ENCODE measurements at places on chromosomes 1 and 21. TPM values are rescaled to one million over a fixed set of nuclear protein-coding genes. Genes with fewer than 3 reads are reported as not detected.

DNA sequence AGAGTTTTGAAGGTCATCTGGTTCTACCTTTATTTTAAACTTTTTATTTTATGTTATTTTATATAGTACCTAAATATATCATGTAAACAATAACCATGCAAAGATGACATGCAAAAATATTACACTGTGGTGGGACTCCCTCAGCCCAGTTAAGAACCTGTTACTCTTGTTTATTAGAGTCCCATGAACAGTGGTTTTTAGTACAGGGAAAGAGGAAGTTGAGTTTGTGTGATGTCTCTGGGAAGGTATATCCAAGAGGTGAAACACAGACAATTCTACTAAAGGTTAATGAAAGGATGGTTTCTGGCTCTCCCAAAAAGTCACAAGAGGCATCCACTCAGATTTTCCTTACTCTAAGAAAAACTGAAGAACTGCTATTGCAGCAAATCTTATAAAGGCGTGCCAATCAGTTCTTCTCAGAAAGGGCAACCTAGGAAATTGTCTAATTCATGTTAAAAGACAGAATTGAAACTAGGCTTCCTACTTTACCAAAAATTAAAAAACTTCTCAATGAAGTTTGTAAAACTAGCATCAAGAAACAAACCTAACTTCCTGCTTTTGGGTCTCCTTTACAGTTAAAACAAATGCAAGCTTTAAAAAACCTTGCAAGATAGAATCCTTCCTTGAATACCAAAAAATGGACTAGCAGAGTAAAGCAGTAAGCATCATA lies 19.9 kb downstream of the GFI1 start:
- no peak for DNase-seq

DNA sequence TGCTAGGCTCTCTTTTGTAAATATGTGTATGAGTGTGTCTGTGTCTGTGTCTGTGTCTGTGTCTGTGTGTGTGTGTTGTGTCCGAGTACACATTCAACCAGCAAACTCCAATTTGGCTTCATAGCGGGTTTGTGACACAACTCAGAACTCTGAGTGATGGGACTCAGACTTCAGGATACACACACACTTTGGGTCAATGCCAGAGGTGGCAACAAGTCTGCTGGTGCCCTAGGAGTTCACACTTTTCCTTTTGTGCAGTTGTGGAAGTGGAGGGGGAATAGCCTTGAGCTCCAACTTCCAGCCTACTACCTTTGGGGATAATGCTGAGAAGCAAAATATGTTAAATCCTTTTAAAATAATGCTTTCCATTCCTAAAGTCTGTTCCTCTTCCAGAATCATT lies 16.6 kb upstream of the TBX15 start:
- no peak for DNase-seq

DNA sequence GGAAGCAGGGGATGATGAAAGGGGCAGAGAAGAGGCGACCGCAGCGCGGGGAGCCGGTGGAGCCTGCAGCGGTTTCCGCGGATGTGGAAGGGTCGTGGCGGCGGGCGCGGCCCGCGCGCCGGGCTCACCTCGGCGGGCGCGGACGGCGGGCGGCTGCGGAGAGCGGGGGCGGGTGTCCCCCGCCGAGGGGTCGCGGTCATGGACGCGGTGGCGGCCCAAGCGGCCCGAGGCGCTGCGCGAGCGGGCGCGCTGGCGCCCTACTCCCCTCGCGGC lies 572 bp downstream of the LPGAT1 start:
- DNase-seq: peak; percentile 70

DNA sequence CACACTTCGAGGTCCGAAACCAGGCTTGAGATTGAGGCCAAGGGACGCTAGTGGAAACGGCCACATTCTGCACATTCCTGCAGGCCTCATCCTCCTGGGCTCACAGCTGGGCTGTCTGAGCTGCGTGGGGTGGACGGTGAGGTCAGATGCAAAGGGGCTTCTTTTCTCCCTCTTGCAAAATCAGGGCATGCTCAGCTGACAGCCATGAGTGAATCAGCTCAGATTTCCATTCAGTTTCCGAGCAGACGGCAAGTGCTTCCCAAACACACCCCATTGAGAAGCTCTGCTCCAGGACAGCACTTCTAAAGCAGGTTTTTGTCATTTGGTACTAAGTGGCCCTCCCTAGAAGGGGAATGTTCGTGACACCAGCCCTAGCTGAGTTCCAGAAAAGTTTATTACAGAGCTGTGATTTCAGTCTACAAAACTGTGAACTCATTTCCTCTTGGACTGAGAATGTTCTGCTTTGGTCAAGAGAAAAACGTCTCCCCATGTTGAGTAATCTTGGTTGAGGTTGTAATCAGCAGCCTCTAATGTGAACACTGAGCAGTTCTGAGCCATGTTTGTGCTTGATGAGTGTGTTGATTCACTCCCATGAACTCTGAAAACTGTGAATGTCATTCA lies 10.0 kb downstream of the PDPN start:
- DNase-seq: peak; percentile 70

DNA sequence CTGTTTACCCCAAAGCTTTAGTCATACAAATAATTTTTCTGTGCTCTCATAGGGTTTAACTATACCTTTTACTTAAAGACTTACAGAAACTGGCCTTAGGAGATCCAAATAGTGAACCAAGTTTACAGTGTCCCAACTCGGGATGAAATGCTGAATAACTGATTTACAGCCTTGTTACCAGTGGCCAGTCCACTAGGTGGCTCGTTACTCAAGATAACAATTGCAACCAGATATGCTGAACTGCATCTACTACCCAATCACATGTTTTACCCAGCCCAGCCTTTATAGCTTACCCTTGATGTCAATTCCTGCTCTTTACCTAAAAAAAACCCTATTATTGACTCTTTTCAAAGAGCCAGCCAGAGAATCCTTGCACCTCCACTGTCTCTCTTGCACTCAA lies 1148.8 kb upstream of the ADGRL4 start:
- peak; percentile 1 for DNase-seq

Gene NCAM2
- total RNA-seq: 0.82 TPM

Gene CLCA4
- total RNA-seq: 0.13 TPM

DNA sequence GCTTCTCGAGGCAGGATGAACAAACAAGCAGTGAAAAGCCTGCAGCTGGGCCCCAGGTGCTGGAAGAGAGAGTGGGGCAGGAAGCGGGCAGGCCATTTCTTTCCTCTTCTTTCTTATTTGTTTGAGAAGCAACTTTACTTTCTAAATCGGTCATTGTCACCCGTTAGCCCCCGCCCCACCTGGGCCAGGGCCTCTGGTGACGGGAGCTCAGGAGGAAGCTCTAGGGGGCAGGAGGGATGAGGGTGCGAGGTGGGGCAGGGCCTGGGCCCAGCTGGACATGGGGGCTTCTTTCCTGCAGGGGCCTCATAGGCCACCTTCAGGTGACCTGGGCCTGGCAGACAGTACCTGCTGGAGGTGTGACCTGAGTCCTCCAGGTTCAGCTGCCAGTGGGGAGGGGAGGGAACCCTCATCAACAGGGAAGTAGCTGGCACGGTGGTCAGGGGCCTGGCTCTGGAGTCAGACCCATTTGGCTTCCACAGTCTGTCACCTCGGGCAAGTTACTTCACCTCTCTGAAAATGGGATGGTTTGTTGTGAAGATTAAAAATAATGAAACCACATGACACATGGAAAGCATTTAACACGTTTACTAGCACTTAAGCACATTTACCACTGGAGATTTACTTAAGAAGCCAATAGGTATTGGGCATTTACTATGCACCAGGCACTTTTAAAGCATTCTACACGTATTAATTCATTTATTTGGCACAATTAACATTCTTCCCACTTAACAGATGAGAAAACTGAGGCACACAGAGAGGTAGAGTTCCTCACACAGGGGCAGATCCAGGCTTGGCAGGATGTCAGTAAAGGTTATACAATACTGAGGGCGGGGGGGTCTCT lies 54.1 kb upstream of the ID3 start:
- no peak for DNase-seq

DNA sequence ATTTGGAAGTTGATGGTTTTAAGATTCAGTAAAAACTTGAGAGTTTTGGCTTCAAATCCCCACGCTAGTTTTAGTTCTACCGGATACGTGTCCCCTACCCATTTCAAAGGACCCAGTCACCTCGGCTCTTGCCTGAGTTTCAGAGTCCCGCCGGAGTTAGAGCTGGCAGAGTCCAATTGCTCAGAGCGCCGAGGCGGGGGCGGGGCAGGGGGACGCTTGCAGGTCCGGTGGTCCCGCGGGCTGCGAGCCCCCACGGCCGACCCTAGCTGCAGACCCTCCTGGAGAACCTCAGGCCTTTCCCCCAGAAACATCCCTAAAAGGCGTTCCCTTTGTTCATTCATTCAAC lies 765 bp upstream of the VPS45 start:
- DNase-seq: no peak

GRCh38 chr1:5151511-5151910 lies 497.1 kb downstream of the AJAP1 start:
- no peak for DNase-seq

Gene PKP1
- total RNA-seq: 0.63 TPM

- DNase-seq: no peak
Measured at GRCh38 chr1:171472183-171472647, 13.1 kb upstream of the PRRC2C start.

GRCh38 chr1:63798284-63798683 lies 24.5 kb downstream of the ROR1 start:
- DNase-seq: no peak

DNA sequence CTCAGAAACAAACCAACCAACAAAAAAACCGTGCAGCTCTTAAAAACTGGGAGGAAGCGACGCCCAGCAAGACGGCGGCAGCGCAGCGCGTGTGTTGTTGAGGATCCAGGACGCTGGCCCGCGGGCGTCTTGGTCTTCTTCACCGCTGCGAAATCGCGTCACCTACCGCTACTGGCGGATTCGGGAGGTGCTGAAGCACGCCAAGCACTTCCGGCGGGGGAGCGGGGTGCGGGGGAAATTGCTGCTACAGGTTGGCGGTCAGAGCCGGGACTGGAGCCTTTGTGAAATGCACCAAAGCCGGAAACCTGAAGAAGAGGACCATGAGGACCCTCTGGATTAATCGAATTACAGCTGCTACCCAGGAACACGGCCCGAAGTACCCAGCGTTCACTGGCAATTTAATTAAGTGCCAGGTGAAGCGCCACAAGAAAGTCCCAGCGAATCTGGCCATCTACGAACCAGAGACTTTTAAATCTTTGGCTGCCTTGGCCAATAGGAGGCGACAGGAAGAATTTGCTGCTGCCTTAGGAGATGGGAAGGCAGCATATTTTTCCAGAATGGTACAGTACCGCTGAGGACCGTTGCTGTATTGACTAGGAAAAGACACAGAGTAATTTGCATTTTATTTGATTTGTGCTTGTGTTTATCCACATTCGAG lies 11.9 kb upstream of the RIPPLY3 start:
- DNase-seq: peak; percentile 77

DNA sequence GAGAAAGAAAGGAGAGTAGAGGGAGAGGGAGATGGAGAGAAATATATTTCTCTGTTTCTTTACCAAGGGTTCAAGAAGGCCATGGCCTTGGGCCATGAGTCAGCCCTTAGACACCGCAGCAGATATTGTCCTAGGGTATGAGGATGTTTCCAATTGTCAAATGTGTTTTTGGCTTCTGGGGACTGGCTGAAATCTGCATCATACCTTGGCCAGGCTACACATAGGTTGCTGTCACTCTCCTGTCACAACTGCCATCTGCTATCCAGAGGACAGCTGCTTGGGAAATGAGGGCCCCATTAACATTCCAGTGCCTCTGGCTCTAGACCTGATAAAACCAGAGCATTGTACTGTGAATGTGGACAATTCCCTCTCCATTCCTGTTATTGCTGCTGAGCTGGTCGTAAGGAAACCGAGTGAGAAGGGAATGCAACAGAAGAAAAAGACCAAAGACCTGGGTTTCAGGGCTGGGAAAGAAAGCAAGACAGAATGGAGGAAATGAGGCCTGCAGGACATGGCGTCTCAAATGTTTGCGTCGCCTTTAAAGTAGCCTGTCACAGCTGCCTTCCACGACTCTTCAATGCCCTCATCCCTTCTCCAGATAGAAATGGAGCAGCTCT lies 8.8 kb upstream of the PIGC start:
- no peak for DNase-seq

GRCh38 chr1:42004860-42005259 lies 86.1 kb upstream of the HIVEP3 start:
- no peak for DNase-seq

DNA sequence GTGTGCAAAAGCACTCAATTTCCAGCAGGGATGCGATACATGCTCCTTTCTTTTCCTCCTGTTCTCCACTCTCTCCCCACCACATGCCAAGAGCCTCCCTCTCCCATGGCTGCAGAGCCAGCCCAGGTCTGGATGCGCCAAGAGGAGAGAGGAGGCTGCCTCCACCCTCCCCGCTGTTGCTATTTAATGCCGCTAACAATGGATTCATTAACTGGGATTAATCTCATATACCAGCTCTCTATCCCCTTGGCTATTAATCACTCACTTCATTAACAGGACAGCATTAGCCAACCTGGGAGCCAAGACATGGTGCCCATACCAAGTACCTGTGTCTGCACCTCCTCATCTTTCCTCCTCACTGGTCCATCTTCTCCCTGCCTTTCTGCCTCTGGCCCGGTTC lies 49.1 kb upstream of the SCMH1 start:
- no peak for DNase-seq

GRCh38 chr1:47849591-47850261 lies 147.5 kb downstream of the TRABD2B start:
- DNase-seq: no peak

DNA sequence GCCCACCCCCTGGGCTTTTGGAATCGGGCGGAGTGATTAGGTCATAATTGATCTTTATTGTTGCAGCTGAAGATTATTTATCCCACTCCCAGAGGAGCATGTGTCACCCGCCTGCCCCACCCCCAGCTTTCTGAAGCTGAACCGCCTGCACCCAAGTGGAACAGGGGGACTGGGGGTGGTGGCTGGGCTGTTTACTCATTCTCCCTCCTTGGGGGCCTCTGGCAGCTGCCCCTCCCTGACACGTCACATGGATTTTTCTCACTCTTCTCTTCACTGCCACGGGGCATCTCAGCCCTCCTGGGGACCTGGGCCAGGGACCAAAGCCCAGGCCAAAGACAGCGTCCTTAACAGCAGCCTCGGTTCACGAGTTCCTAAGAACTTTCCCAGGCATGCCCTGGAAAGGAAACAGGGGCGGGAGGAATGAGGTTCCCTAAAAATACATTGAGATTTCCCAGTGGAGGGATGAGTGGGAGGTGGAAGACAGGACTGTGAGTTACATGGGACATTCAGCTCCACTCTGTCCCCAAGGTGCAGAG lies 31.6 kb upstream of the SOX13 start:
- peak; percentile 65 for DNase-seq

- no peak for DNase-seq
Measured at GRCh38 chr1:236654957-236655356, 31.3 kb upstream of the ACTN2 start.

GRCh38 chr1:230935852-230936251 lies 42.8 kb downstream of the TTC13 start:
- DNase-seq: no peak

Gene CAMSAP2
- total RNA-seq: 30.3 TPM

Gene DUSP12
- total RNA-seq: 21.3 TPM

DNA sequence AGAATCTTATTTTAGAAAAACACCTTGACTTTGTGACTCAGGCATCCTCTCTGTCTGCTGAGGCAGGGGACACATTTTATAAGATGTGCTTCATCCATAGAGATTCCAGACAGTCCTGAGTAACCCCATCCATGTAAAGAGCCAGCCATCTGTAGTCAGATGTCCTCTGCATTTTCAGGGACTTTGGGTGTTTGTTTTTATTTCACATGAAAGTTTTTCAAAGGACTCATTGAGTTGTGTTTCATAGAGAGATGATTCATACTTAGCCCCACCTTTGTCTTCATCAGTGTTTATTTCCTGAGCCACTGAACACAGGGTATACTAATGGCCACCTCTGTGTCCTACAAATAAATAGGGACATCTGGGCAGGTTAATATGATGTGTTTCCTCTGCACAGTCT lies 280.4 kb downstream of the CACNA1E start:
- no peak for DNase-seq

Gene SFT2D2
- 89.3 TPM for total RNA-seq

Gene KCNN3
- total RNA-seq: 5.6 TPM

- DNase-seq: no peak
Measured at GRCh38 chr1:117658676-117659075, 52.8 kb downstream of the TENT5C start.

Data from kidney (tissue), 22 donors.